ENCODE measurements at places on chromosomes 1 and 21.

DNA sequence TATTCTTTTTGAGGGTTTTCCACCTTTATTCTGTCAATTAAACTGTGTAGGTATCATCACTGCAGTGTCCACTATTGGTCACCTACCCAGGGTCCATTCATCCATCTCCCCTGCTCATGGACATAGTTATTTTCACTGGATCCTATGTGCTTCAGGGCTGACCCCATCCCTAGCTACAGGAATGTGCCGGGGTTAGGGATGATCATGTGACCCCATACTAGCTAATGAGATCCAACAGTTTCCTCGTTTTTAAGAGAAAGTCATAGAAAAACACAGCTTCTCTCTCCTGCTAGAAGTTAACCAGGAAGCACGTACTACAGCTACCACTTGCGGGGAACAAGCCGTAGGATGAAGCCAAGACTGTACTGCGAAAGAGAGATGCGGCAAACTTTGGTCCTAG lies 19.6 kb downstream of the PTGER3 start:
- no peak for DNase-seq

DNA sequence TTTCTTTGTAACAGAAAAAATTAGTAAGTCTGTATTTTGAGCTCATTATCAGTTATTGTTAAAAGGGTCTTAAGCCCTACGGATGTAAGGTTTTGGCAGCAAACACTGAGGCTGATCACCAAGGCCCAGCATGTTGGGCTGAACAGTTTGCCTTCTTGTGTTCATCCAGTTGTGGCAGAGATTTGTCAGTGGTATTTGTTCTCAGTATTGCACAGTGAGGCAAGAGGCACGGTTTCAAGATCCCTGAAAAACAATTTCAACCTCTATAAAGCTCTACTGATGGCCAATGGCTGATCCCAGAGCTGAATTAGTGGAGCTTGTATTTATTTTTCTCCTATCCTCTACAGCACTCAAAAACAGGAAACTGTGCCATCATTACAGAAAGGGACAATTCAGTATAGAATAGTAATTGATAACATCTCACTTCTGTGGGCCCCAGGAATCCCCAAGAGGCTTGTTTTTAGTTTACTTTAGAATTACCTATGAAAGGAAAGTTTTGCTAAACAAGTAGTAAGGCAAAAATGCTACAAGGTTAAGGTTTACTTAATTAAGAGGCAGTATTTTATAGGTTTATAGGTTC lies 191.8 kb upstream of the RAB4A start:
- no peak for DNase-seq

DNA sequence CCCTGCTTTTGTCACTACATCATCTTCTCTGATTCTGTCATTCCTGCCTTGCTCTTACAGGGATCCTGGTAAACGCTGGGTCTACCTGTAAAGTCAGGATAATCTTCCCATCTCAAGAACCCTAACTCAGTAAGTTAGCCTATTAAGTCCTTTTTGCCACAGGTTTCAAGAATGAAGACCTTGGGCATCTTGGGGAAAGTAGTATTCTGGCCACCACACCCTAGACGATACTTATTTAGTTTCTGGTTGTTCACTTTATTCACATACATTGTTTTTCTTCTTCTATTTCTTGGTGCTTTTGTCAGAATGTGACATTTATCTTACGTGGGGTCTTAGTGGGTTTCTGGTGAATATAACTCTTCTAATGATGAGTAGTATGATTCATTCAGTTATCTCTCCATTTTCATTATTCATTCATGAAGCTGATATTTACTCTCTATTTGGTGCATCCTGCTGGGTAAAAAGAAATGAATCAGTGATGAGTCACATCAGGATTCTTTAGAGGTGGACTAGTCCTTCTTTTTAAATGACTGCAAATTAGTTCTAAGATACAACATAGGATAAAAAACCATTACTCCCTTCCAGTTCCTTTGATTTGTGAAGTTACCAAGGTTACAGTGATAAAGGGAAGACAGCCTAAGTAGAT lies 514.4 kb upstream of the B3GALT2 start:
- DNase-seq = no peak

DNA sequence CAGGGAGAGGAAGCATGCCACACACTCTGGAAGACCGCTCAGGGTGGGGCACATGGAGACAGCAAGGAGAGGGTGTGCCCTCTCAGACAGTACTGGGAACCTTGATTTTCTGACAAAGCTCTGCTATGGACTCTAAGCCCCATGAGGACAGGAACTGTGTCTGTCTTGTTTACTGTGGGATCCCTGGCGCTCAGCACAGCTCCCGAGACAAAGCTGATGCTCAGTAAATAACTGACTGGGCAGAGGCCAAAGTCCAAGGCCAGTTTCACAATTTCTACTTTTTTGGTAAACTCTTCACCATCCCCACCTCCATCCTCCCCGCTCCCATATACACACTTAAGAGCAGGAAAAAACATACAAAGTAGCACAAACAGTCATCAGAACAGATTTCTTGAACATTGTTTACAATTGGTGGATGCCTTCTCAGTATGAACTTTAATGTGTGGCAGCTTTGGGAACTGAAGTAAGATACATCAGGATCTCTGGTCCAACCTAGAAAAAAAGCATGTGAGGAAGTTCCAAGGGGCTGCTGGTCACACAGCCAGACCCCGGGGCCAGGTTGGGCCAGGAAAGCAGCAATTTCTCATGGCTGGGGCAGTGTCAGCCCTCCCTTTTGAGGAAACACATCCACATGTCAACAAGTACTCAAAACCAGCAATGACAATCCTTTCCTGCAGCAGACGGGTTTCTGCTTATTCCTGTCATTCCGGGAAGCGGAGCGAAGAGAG lies 5.6 kb upstream of the AHCYL1 start:
- no peak for DNase-seq

- no peak for DNase-seq
These were observed 6.2 kb upstream of the KCNA10 start for GRCh38 chr1:110525249-110525595.

DNA sequence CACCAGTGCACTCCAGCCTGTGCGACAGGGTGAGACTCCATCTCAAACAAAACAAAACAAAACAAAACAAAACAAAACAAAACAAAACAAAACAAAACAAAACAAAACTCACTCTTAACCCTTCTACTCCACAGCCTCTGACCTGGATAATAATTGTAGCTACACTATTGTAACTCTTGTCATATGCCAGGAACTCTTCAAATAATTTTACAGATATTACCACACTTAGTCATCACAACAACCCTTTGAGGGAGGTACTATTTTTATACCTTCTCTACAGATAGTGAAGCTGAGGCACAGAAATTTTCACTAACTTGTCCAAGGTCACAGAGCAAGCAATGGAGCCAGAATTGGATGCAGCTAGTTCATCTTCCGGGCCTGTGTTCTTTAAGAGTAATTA lies 547.8 kb downstream of the ADGRL2 start:
- DNase-seq = no peak

- DNase-seq = no peak
These were observed 267.2 kb downstream of the RHOU start for GRCh38 chr1:229002451-229002960.

GRCh38 chr1:201014816-201015200 lies 8.7 kb downstream of the KIF21B start:
- DNase-seq = no peak

- DNase-seq = no peak
These were observed 181.6 kb downstream of the PTPRU start for GRCh38 chr1:29417971-29418370.

DNA sequence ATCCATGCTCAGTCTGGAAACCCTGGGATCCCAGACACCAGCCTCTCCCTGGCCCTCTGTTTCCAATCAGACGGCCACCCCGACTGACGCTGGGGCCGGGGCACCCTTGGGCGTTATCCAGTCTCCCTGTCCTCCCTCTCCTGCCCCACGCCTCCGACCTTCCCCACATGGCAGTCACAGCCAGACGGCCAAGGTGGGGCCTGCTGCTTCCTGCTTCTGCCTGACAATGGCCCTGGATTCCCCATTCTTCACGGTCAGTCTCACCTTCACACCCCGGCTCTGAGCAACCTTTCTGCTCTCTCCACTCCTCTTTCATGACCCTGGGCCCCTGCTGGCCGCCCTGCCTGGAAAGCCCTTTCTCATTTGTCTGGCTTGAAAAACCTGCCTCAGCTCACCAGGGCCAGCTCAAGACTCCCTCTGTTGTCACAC lies 6.6 kb downstream of the GNG4 start:
- DNase-seq = no peak

- DNase-seq = no peak
These were observed 171.2 kb upstream of the NR5A2 start for GRCh38 chr1:199856216-199856780.

DNA sequence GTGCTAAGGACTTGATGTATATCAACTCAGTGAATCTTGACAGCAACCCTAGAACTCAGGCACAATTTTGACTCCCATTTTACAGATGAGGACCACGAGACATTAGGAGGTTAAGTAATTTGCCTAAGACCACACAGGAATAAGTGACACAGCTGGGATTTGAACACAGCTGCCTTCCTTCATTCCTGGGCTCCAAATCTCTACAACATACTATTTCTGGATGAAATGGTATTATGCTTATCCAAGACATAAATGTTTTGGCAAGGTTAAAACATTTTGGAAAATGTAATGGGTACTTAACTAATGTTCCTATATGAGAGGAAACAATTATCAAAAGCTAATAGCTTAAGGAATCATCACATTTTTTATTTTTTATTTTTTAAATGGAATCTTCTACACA lies 4.8 kb downstream of the CLDN8 start:
- DNase-seq = no peak

DNA sequence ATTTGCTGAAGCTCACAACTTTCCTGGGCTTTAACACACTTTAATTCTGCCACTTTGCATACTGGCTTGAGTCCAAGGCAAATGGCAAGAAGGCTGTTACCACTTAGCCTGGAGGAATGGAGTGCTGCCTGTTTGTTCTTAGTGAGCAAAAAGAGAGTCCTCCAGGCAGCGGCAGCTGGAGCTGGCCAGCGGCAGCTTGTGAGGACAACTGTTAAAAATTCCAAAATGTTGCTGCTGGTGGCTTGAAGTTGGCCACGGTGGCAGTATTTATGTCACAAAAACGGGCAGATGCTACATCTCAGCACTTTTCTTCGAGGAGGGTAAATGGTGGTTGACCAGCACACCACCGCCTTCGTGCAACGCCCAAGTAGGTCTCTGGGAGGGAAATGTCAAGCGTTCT lies 27.3 kb downstream of the STPG1 start:
- DNase-seq = no peak

GRCh38 chr21:31482460-31482859 lies 138.4 kb upstream of the TIAM1 start:
- no peak for DNase-seq

DNA sequence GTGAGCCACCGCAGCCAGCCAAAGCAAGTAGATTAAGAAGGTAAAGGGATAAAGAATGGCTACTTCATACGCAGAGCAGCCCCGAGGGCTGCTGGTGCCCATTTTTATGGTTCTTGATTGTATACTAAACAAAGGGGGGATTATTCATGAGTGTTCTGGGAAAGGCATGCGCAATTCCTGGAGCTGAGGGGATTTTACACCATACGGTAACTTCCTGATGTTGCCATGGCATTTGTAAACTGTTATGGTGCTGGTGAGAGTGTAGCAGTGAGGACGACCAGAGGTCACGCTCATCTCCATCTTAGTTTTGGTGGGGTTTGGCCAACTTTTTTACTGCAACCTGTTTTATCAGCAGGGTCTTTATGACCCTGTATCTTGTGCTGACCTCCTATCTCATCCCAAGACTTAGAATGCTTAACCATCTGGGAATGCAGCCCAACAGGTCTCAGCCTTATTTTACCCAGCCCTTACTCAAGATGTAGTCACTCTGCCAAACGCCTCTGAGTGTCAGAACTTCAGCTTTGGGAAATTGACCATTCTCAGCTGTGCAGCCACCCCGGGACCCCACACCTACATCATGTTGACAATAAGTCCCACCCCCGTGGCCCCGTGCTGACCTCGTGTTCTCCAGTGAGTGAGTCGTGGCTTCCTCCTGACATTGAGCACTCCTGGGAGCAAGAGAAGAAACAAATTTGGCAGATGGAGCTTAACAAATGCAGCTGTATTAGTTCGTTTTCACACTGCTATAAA lies 149.4 kb upstream of the COL6A1 start:
- DNase-seq = no peak

- no peak for DNase-seq
These were observed 78.9 kb upstream of the DMRTA2 start for GRCh38 chr1:50502147-50502546.

DNA sequence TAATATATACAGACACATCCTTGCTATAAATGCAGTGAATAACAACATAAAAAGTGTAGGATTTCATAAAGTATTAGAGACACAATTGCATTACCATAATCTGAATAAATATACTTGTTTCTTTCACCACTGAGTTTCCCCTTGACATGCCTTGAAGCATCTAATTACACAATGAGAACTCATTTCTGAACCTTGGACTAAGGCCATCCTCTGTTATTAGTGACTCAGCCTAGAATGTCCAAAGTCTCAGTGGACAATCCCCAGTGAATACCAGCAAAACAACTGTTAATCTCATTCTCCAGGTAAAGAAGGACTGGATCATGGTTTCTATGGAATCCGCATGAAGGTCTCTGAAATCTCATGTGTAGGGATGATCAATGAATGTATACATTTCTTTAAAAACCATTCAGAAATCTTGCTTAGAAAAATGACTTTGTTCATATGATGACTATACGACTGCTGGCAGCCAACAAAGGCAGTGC lies at the start of gene OR2L5:
Gene OR2L5 (plus strand): TSS at position 432 of the 482 bp plus-strand sequence. CDS start 8,288 bp downstream, outside the sequence.
- DNase-seq = no peak

GRCh38 chr1:18981242-18981641 lies 24.8 kb upstream of the IFFO2 start:
- DNase-seq = no peak

GRCh38 chr1:39713557-39713956 lies 22.3 kb upstream of the HPCAL4 start:
- DNase-seq = no peak

DNA sequence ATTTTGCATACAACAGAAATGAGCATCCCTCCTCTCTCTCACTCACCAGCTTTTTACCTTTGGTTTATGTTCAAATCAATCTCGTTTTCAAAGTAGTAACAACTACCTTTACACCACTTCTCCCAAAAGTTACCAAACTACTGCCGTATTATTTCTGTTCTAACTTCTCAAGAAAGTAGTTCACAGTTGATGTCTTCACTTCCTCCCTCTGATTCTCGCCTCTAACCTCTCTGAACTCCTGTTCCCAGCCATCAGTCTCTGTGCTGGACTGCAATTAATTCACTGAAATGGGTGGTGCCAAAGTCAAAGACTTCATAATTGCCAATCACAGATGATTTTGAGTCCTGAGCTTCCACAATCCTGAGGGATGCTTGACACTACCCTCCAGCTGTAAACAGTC lies 54.0 kb downstream of the ZNF281 start:
- DNase-seq = no peak

- no peak for DNase-seq
These were observed 280.5 kb upstream of the CAMK1G start for GRCh38 chr1:209302779-209303568.

DNA sequence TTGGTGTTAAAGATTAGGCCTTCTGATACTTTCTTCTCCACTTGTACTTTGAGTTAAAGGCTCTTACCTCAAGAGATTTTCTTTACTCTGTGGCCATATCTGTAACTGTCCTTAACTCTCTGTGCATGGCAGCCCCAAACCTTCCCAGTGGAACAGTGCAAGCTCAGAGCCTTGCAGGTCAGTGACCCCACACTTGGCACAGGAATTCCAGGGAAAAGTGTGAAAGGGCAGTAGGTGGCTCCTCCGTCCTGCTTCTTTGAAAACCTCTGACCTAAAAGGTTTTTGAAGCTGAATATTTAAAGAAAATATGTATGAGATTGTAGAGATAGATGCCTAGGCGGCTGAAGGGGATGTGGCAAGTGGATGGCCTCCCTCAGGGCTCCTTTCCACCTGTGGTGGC lies 26.3 kb downstream of the ITSN1 start:
- no peak for DNase-seq

Data from GM12878 (cell line).